DMS79 treated with DMSO at 0.1 percent for 48 hours (cell line): ENCODE measurements at places on chromosomes 16 and 17.

DNA sequence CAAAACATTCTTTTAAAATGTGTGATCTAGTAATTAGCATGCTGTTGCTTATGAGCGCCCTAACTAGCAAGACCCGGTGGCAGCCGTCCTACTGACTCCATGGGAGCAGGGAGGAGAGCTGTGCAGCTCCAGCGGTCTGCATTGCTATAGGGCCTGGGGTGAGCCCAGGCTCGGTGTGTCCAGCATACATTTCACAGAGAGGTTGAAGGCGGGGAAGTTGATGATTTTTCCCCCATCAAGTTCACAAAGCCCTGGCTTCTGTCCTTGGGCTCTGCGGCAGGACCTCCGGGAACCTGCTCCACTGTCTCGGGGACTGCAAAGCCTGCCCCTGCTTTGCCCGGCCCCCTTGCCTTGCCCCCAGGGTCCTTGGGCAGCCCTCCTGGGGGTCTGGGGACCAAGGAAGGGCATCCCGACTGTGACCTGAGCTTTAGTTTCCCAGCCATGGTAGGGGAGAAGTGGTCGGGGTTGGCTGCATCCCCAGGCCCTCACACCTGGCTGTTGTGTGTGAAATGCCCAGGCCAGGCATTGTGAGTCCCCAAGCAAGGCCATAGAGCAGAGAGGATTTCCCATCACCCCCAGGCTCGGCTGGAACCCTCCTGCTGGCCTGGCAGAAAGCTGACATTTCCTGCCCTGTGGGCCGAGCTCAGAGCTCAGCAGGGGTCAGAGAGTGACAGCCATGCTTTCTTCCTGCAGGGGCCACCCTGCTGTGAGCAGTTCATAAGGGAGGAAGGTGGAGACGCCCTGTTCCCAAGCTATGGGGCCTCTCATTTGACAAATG is 24.8 kb downstream of the KCNJ12 start:
- DNase-seq, result no peak

DNA sequence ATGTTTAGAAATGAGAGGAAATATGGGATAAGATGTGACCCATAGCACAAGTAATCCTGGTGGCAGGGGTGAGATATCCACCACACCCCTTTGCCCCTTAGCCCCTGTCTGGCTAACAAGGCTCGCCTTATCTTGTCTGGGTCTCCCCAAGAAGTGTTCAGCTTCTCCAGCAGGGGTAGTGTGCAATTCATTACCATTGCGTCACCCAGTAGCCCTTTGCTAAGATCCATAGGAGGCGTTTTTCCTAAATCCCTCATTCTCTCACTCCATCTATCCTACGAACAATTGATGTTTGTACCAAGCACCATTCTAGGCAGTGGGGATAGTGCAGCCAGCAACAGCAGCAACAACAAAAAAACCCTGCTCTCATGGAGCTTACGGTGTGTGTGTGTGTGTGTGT is 30.8 kb downstream of the CCDC42 start:
- DNase-seq, result no peak

- DNase-seq, result peak; percentile 93
Measured at GRCh38 chr16:29806099-29806579, at the start of gene MAZ. Gene MAZ, plus strand, starts transcription at chr16:29806529. Its CDS starts 173 bp downstream, at chr16:29806702.

- no peak for DNase-seq
Measured at GRCh38 chr16:85286951-85287814, 174.9 kb upstream of the CIBAR2 start.

DNA sequence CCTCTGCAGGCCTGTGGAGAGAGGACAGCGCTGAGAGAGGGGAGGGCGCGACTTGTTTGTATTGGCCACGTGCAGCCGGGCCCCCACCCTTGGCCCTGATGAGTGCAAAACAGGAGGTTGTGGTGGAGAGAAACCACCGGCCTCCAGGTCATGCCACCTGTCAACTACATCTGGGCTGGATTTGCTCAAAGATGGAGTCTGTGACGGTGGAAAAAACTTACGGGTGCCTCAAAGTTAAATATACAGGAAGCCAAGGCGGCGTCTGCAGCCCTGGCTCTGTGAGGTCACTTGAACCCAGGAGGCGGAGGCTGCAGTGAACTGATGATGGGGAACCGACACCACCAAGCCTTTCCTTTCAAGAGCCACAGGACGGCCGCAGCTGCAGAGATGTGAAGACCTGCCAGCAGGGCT is 15.7 kb downstream of the C16orf74 start:
- no peak for DNase-seq

GRCh38 chr16:86037999-86038925 is 139.3 kb downstream of the IRF8 start:
- DNase-seq, result peak; percentile 25

DNA sequence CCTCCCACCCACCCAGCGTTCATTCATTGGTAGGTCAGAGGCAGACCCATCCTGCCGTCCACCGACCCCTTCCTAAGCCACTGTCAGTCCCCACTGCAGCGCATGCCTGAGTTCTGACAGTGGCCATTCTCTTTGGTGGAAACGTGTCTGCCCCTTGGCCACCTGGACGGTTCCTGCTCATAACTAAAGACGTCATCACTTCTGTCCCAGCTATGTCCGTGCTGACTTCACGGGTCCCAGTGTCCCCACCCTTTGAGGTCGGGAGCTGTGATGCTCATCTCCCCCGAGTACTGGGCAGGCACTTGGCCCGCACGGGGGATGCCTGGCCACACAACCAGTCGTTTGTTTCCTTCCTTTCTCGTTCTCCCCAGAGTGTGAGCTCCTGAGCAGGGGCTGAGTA is 267.1 kb downstream of the C16orf95 start:
- no peak for DNase-seq

DNA sequence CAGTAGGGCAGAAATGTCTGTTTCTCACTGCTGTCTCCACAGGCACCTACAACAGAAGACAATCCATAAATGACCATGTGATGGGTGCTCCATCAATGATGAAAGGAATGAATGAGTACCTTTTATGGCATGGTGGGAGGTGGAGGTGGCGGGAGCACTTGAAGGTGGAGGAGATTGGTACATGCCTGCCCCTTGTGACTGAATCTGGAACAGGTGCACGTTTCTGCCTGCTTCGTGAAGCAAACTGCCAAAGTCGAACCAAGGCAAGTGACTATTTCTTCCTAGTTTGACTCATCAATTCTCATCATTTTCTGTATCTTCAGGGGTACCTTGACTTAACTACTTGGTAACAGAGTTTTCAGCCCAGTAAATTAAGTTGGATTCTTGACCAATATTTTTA is 25.4 kb downstream of the CDRT15 start:
- DNase-seq, result no peak

DNA sequence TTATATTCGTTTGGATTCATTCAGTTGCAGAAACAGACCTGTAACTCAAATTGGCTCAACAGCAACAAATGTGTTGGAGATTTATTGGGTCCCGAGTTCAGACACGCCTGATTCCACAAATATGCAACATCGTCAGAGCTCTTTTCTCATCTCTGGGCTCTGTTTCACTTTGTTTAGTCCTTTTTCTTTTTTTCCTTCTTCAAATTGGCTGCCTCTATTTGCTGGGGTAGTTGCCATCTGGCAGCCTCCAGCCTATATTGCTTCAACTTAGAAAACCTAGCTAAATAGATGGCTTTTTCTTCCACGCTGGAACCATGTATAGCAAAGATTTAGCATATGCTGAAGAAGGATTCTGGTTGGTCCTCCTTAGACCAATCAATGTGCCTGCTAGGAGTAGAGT is 398.5 kb downstream of the RBFOX1 start:
- DNase-seq, result no peak

DNA sequence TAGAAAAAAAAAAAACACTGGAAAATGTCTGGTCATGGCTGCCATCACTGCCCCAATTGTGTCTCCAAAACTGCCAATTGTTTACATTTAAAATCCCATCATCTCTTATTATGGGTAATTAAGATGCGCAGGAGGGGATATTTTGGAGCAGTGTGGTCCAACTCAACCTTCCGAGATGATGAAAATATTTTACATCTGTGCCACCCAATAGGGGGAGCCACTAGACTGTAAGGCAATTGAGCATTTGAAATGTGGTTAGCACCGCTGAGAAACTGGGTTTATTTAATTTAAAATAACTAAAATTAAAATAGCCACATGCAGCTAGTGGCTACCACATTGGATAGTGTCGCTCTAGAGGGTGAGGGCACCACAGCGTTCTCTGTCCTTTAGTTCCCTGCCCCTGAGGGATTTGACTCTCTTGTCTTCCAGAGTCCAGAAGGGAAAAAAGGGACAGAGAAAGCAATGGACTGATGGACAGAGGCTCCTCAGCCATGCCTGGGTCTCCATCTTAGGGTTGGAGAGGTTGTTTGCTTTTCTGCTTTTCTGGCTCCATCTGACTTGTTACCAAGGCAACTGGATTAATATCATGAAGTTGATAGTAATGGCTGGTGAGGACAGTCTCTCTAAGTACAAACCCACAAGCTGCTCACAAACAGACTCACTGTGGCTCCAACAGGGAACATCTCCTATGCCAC is 3.5 kb downstream of the MPO start:
- DNase-seq, result no peak
